CD8-positive, alpha-beta T cell (primary cell): ENCODE measurements at places on chromosomes 5 and 9.

DNA sequence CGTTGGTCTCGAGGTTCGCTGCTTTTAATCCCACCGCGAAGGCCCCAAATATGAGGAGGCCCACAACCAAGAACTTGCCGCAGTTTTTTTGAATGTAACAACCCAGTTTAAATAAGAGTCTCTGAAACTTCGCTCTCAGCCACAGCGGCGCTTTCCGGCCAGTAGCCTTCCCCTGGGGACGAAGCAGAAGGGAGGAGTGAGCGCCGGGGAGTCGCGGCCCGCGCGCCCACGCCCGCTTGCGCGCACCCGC lies 10.4 kb downstream of the PTCH1 start:
- no peak for DNase-seq

DNA sequence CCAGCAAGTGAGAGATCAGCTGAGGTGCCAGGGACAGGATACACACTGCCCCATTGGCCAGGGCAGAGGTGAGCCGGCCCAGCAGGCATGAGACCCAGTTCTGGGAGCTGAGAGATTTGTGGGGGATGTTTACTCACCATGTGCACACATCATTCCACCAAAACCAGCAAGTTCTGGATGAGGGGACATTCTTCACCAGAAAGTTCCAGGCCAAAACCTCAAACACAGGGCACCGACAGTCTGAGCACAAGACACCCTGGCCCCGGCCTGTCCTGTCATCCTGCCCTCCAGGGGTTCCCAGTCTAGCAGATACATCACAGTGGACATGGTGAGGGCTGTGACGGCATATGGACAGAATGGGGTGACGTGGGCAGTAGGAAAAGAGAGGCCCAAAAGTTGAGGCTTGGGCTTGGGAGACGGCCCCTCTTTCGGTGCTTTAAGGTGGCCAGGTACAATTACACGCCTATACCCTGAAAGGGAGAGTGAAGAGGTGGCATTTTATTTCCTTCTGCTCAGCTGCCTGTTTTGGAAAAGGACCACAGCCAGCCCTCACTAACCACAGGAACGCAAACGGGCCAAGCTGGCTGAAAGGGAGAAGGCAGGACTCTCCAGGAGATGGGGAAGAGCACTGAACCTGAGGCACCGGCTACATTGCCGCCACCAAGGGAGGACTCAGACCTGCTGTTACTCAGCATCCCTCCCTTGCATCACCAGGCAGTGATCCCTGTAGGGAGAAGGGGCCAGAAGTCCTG lies 64.0 kb downstream of the SHB start:
- DNase-seq: no peak

- no peak for DNase-seq
Measured at GRCh38 chr5:136037001-136037705, 8.4 kb downstream of the TGFBI start.

DNA sequence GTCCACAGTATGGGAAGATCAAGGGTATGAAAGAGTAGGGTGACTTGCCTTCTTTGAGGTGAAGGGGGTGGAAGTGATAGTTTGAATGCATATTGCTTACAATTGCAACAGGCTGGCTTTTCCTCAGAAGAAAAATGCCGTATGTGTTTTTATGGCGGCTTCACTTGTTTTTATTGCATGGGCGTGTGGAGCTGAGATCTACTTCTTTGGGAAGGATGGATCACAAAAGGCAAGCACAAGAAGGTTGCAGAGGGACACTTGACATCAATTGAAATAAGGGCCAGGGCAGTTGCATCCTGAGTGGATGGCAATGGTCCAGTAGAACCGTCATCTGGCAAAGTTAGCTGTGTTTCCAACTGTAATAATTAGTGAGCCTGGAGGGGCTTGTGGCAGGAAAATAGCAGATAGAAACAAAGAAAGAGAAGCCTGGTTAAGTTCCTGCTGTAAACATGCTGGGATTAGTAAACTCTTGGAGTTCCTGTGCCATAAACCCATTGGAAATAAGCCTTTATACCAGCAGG lies 138.4 kb downstream of the NTRK2 start:
- no peak for DNase-seq

- peak; percentile 63 for DNase-seq
Measured at GRCh38 chr5:141849415-141850243, 28.6 kb downstream of the PCDH1 start.

DNA sequence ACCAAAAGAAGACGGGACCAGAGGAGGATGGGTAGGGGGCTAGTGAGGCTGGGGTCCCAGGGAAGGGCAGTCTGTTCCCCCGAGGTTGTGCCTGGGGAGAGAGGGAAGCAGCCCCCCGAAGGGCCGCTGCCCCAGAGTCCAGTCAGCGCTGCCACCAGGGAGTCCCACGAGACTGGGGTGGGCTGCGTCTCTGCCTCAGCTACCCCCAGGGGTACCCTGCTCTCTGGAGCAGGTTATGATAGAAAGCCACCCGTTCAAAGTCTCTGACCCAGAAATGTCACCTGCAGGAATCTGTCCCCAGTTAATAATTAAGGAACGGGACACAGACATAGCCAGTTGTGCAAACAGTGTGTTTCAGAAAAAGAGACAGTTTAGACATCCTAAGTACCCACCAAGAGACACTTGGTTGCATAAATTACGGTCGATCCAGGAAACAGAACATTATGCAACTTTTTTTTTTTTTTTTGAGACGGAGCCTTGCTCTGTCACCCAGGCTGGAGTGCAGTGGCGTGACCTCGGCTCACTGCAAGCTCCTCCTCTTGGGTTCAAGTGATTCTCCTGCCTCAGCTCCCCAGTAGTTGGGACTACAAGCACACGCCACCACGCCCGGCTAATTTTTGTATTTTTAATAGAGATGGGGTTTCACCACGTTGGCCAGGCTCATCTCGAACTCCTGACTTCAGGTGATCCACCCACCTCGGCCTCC lies 10.7 kb upstream of the AGPAT2 start:
- DNase-seq: no peak

- DNase-seq: no peak
Measured at GRCh38 chr5:77218263-77218662, 7.8 kb downstream of the PDE8B start.

DNA sequence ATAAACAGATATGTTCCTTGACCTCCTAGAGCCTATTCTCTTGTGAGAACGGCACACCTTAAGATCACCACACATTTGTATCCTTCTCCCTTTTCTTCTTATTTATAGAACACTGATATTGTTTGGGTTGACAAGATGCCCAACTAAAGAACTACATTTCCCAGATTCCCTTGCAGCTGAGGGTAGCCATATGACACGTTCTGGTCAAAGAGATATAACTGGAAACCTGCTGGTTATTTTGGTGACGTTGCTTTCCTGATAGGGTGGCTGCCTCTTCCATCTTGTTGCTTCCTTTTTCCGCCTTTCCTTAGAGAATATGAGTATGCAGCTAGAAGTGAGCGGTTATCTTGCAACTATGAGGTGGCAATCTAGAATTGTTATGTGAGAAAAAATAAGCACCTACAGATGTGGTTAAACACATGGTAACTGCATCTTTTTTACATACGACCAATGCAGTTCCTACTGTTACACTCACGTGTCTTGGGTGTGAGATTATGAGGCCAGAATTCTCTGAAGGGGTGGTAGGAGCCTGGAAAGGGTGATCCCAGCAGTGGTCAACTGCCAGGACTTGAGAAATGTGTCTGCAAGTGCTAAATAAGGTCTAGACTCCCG lies 72.9 kb downstream of the SEC61B start:
- no peak for DNase-seq

DNA sequence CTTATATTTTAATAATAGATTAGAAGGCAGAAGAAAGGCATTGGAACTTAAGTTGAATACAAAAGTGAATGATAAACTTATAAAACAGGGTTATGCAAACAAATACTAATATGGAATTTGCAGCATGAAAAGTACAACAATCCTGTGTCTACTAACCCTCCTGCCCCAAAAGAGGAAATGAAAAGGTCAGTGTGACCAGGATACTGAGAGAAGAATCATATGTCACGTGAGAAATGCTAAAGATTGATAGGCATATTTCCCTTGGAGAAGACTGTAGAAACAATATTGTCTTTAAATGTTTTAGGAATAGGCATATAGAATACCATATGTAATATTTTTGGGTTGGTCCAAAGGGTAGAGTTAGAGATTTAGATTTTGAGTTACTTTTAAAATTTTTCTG lies 3.8 kb downstream of the WDR36 start:
- DNase-seq: no peak

DNA sequence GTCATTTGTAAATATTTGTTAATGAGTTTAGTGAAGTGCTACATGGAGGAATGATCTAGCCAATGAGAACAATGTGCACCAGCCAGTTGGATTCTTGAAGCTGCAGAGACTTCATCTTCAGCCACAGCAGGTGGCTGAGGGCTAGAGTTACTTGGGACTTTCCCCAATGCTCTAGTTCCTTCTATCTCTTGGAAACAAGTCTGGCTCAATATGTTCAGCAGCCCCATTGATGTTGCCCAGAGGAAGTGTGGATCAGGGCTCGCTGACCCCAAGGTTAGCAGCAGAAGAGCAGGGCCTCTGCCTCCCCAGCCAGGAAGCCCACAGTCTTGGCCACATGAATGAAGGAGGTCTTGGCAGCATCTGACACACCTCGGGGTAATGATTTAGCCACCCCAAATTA lies 117.5 kb downstream of the SLC1A3 start:
- no peak for DNase-seq

GRCh38 chr9:123365881-123366528 lies 10.0 kb downstream of the CRB2 start:
- DNase-seq: no peak

DNA sequence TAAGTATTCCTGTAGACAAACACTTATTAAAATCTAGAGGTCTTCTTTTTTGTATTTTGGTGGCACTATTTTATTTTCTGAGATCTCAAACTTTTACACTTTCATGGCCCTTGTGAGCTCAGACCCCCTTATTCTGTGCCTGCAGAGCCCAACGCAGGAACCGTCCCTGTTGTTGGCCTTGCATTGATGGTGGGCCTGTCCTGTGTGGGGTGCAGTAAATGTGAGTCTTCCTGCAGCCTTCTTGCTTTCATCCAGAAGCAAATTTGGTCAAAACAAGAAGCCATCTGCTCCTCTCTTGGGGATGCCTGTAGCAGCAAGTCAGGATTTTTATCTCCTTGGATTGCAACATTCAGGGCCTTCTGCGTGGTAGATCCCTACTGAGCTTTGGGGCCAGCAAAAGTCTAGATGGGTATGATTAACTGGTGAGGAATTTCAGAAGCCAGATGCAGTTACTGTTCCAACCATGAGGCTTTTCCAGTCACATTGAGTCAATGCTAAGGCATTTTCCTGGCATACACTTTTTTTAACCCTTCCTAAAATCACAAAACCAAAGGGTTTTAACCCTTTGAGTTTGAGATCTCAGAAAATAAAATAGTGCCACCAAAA lies 31.7 kb downstream of the BASP1 start:
- DNase-seq: no peak

GRCh38 chr9:126328407-126328806 lies 1.8 kb downstream of the MVB12B start:
- no peak for DNase-seq

DNA sequence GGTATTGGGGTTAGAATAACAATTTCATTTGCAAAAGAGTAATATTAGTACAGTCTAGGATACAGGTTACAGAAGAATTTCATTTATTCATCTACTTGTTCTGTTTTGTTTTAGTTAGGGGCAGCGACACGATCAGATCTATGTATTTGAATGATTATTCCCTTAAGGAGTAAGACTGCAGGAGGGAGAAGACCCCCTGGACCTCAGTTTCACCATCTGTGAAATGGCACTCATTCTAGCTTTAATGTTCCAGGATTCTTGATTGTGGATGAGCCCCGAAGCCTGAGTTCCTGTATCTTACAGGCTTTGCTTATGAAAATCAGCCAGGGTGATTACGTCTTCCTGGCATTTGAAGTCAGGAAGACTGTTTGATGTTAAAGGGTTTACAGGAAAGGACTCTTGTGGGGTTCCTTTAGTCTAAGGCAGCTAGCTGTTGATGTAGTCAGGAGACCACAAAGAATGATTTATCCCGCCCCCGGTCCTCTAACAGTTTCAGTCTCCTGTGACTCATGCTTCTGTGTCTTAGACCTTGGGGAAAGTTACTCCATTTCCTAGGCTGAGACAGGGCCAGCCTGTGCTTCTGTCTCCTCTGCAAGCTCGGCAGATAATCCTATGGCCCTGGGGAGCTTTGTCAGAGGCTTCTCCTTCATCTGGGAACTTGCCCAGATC lies 11.5 kb downstream of the SMIM3 start:
- peak; percentile 67 for DNase-seq

DNA sequence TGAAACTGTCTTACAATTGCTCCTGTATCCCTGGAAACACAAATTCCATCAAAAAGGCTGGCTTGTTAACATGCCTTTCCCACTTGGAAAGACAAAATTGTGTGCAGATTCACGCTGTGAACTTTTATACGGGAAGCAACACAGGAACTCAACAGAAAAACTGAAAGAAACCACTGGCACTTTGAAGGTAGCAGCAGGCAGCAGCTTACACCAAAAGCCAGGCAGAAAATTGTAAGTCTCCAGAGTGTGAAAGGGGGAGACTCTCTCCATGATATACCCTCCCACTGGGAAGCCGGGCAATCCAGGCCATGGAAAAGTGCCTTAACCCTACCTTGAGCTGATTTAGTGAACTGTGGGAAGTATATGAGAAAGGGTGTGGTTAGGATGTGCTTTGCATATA lies 943.7 kb downstream of the CDH18 start:
- DNase-seq: no peak

DNA sequence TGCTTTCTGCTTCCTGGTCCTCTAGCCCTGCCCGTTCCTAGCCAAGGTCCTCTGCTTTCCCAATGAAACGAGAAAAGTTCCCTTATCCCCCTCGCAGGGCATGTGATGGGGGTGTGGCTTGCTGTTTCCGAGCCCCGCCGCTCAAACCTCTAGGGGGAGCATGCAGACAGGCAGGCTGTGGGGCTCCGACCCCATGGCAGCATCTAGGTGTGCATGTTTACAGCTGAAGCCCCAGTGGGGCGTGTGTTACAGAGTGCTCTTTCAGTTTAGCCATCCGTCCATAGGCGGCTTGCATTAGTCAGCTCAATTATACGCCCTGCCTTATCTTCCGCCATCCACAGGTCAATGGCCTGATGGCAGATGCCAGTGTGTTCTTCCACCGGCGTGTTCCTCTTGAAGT lies 48.3 kb upstream of the SPATA31E1 start:
- no peak for DNase-seq

DNA sequence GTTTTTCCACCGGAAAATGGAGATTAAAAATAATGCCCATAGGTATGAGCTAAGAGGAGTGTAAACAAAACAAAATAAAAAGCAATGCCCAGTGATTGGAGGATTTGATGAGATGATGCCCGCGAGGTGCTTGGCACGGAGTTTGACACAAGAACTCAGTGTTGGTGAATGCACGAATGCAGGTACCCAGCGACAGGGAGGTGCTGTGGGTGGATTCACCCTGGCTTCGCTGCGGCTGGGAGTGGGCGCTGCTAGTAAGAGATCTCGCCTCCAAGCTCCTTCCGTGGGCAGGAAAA lies 526 bp upstream of the STXBP1 start:
- DNase-seq: no peak
